MG63 (cell line): ENCODE measurements at places on chromosomes 12 and 14.

GRCh38 chr14:56185992-56186391 lies 67.8 kb downstream of the PELI2 start:
- no peak for DNase-seq

- DNase-seq, result no peak
These were observed 177.2 kb upstream of the RASSF8 start for GRCh38 chr12:25781232-25781631.

DNA sequence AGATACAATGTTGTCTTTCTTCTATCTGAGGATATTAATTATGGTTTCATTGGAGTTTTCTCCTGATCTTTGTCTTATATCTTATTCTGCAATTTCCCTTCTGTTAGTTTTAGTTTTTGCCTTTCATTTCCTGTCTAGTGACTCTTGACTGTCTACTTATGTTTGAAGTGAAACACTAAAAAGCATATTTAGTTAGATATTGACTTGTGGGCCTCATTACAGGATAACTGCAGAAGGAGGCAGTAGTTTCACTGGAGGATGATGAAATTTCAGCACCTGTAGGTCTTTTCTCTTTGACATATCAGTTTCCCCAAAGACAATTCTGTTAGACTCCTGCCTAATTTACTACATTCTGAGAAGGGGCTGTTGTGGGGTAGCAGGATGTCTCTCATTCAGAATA lies 97.5 kb upstream of the NEDD1 start:
- DNase-seq, result no peak

DNA sequence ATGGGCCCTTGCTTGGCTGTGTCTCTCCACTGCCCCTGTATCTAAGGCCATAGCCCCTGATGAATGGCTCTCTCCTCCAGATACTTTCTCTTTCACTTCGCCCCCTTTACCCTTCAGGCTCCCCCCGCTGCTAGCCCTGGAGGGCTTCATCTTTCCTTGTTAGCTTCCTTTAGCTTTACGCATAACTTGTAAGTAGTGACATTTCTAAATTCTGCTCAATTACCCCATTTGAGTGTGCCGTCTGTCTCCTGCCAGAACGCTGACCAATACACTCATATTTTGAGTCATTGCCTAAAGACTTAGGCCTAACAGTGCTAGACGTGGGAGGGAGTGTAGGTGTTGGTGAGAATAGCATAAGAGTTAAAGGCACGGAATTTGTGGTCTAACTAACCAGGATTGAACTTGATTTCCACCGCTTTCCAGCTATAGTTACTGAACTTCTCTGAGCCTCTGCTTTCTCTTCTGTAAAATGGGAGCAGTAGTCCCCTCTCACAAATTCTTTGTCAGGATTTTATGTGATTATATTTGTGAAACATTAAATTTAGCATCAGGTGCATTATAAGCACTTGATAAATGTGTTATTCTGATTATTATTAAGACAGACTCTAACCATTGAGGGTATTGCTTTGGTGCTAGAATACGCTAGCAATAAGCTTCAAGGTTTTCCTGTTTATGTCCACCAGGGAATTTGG lies 129.3 kb downstream of the ZFP36L1 start:
- DNase-seq, result no peak

DNA sequence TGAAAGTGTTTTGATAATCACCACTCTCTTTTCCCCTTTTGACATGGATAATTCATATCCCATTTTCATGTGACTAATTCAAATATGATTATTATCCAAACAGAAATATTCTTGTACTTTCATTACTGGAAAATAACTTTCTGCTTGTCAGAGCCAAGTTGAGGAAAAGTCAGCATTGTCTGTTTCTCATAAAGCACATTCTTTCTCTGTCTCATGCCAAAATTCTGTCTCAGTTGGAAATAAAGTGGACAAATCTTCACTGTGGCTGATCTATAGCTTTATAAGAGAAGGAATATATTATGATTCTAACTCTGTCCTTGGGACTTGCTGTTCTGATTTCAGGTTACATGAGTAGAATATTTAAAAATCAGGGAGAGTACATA lies 22.7 kb upstream of the PRICKLE1 start:
- DNase-seq, result no peak

- DNase-seq, result no peak
These were observed 4.4 kb downstream of the C12orf54 start for GRCh38 chr12:48486679-48487078.

- DNase-seq, result peak; percentile 31
These were observed 1.1 kb downstream of the SAV1 start for GRCh38 chr14:50666772-50667683.

DNA sequence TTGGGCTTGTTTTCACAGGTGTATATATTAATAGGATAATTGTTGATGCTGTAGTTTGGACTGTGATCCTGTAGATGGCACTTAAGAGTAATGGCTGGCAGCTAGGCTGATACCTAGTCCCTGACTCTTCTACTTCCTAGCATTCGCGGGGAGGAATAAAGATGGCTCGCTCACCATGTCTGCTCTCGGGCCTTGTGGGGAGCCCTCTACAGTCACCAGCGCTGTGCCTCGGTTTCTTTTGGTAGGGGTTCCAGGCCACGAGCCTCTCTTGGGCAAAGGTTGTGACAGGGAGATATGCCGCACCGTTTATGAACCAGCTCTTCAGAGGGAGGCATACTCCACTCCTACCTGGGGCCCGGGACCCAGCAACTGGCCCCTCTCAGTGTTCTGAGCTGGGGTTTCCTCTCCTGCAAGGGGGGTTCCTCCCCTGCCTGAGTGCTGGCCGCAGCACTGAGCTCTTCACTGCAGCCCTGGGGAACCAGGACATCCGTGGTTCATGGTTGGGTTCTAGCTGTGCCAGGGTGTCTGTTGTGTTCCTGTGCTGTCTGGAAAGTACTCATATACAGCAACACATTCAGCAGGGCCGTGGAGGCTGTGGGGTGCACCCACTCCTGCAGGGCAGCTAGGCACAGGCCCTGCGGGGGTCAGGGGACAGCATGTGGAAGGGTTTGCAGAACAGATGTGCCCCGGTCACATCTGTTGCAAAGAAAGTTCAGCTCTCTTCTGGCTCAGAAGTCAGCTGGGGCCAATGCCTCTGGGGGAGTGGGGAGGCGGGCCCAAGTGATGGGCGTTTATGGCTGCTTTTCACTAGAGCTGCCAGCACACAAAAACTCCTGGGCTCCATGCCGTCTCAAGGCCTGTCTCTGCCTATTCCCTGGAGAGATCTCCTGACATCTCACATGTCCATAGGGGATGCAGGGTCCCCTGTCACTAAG lies 147.9 kb downstream of the PPFIA2 start:
- no peak for DNase-seq

DNA sequence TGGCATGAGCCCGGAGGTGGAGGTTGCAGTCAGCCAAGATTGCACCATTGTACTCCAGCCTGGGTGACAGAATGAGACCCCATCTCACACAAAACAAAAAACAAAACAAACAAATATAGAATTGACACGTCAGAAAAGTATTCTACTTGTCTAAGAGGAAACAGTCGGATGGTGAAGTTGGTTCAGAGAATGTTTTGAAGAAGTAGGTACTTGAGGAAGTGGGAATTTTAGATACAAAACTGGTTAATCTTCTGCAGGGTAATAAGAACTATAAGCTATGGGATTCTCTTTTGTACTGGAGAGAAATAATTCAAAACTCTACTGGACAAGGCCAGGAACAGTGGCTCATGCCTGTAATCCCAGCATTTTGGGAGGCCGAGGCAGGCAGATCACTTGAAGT lies 14.6 kb upstream of the TCTN1 start:
- DNase-seq, result no peak

DNA sequence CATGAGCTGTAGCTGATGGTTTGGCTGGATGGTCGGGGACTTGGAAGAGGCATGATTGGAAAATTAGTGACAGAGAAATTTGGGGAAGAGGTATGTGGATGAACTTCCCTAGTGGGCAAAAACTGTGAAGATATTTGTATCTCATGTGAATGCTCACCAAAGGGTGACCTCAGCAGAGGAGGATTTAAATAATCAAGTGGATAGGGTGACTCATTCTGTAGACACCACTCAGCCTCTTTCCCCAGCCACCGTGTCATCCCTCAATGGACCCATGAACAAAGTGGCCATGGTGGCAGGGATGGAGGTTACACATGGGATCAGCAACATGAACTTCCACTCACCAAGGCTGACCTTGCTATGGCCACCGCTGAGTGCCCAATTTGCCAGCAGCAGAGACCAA lies 60.8 kb upstream of the KRAS start:
- no peak for DNase-seq

DNA sequence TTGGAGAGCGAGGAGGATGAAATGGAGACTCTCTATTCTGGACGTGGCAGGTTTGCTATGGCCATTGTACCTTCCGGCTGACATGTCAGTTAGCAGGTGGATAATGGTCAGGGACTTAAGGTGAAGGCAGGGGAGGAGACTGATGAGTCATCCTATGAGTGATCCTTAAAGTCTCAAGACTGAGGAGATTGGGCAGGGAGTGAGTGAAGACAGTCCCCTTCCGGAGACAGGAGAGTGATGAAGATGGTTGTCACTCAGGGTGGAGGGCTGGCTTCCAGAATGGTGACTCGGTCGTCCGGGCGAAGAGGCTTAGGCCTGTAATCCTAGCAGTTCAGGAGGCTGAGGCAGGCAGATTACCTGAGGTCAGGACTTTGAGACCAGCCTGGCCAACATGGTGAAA lies 49.8 kb upstream of the CCDC63 start:
- DNase-seq, result peak; percentile 68

- no peak for DNase-seq
These were observed 191.8 kb downstream of the BMP4 start for GRCh38 chr14:53764846-53765245.

GRCh38 chr12:121722511-121722910 lies 10.0 kb downstream of the TMEM120B start:
- no peak for DNase-seq

DNA sequence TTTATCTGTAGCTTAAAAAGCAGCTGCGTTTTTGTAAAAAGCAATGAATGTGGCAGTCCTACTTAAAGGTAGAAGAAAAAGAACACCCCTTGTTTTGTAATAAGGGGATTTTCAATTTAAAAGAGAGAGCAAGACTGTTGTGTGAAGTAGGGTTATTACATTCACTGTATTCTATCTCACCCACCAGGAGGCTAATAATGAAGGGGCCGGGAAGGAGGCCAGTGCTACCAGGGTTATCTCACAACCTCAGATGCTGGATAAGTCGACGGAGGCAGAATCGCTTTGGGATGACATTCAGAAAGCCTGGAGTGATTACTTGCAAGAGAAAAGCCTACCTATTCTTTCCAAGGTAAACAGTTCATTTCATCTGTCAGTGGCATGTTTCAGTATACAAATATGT lies 97.7 kb downstream of the RMST start:
- no peak for DNase-seq

DNA sequence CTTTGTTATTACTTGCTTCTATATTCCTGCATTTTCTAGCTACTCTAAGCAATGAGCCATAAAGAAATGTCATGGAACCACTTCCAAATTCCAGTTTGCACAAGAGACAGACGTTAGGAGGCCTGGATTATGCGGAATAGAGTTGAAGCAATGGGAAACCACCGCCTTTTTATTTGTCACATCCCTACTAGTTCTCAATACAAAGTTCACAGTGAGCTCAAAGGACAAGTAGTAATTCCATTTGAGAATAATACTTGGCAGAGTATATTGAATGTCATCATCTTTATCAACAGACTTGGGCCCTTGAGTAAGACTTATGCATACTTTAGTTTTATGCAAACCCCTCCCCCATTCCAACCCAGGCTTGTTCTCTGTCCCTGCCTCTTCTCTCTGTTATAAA lies 3.7 kb upstream of the SLC15A5 start:
- no peak for DNase-seq

- DNase-seq, result peak; percentile 8
These were observed 58.9 kb upstream of the KITLG start for GRCh38 chr12:88638966-88639760.

DNA sequence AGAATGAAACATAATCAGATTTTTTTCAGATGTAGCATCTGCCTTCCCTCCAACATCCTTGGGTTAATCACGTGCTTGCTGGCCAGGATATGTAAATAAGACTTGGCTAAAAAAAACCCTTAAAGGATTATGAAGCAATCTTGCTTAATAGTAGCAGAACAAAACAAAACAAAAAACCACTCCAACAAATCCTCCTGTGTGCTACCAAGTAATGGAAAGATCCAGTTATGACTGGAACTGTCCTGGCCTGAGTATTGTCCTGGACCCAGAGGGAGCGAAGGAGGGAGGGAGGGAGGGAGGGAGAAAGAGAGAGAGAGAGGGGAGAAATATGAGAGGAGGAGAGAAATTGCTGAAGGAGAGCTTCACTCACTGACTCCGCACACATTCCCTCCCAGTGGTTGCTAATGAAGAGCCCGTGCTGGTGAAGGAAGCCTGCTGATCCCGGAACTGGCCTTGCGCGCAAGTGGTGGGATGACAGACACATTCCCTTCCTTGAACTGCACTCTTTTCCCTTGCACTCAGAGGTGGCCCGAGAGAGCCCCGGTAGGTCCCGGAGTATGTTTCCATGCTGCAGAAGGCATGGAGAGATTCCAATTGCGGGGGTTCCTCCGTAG lies 57.2 kb downstream of the HMGA2 start:
- DNase-seq, result peak; percentile 32

- no peak for DNase-seq
These were observed 102.2 kb downstream of the ERC1 start for GRCh38 chr12:1093166-1093751.

DNA sequence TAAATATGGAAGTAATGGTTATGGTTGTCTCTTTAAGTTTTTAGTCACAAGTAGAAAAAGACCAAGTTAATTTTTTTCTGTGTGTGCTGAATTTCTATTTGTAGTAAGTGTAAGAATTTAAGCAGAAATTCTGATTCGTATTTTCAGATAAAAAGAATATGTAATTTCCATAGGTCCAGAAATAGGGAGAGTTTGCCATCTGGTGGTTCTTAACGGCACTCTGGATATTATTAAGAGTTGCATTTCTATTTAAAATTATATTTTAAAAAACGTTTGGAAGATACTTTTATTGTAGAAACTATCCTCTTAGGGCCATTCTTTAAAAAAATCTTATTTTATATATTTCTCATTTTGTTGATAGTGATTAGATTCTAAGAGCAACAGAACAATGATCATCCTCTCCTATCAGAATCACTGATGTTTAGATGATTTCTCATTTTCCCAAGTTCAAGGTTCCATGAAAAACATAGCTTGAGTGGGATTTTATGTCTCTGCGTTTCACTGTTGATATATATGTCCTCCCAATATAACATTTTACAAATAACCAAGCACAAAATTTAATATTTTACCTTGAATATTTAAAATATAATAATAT lies 88.3 kb downstream of the LRRK2 start:
- no peak for DNase-seq

- peak; percentile 12 for DNase-seq
These were observed 30.6 kb upstream of the SLC2A3 start for GRCh38 chr12:7966563-7966962.
